ENCODE measurements at places on chromosomes 2 and 18. TPM values are rescaled to one million over a fixed set of nuclear protein-coding genes. Genes with fewer than 3 reads are reported as not detected.
A peak's percentile ranks its signal among the peaks of the same experiment; 100 is the strongest.

The ANKRD53 gene
- 1.0 TPM for total RNA-seq

The SERPINB13 gene
- not detected for total RNA-seq

The REG1B gene
- total RNA-seq, result not detected

The EPAS1 gene
- 2.0 TPM for total RNA-seq

The LYPD6B gene
- 12.8 TPM for total RNA-seq

The MEIS1 gene
- total RNA-seq, result 4.0 TPM

- peak; percentile 41 for DNase-seq
Observed at GRCh38 chr2:119119076-119119785, 39.3 kb downstream of the C1QL2 start.

DNA sequence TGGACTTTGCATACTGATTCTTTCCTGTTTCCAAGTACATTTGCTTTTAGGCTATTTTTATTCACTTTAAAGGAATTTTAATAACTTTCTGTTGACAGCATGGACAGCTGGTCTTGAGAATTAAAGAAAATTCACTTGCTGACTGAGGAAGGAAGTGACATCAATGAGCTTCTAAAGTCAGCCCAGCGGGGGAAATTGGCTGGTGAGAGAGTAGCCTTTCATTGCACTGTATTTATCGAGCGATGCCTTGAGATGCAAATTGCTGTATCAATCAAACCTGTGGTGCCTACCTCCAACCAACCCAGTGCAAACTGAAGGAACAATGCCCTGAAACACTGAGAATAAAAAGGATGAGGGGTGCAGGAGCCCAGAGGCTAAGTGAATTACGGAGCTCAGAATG, 91.4 kb upstream of the AQP4 start:
- peak; percentile 82 for DNase-seq

- no peak for DNase-seq
Observed at GRCh38 chr2:238104691-238105371, 4.7 kb downstream of the ESPNL start.

- no peak for DNase-seq
Observed at GRCh38 chr18:7812431-7813063, 245.4 kb downstream of the PTPRM start.

- no peak for DNase-seq
Observed at GRCh38 chr2:234061624-234062257, 11.2 kb downstream of the SPP2 start.

- no peak for DNase-seq
Observed at GRCh38 chr18:41999751-42000150, 44.7 kb downstream of the PIK3C3 start.

- DNase-seq, result no peak
Observed at GRCh38 chr2:74767618-74768017, 66.3 kb upstream of the HK2 start.

DNA sequence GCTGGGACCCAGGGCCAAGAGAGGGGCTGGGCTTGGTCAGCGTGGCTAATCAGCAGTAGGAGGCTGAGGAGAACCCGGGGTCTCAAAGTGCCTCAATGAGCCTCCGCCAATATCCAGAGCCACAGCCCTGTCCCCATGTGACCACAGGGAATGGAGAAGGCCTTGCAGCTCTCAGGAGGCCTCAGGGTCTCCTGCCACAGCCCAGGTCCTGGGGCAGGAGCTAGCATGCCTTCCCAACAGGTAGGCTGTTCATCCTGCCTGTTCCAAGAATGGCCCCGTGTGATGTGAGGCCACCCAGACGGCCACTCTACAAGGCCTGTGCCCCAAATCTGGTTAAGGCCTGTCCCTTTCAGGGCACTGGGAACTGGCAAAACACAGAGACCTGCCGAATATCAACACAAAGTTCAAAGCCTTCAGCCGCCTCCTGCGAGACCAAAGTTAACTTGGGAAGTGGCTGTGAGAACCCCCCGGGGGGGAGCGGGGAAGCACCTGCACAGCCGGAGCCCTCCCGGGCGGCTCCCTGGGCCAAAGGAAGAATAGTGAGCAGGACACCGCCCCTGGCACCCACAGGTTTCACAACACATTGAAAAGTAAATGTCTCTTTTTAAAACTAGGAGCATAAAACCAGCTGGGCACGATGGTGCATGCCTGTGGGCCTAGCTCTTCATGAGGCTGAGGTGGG, 4.5 kb upstream of the LIMS2 start:
- DNase-seq, result peak; percentile 48

- DNase-seq, result no peak
Observed at GRCh38 chr18:10285283-10285640, 169.2 kb upstream of the APCDD1 start.

DNA sequence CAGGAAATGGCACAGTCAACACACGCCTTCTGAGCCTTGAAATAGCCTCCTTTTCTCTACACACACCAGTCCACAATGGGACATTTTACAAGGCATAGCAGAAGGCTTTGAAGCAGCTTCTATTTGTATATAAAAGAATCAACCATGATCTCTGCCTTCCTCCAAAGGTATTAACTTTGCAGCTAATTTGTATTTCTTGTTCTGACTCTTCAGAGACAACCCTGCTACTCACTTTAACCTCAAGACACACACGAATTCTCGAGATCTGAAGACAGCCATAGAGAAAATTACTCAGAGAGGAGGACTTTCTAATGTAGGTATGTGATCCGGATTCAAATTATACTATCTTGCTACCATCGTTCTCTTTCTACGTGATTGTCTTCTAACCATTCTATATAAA, 104.6 kb downstream of the VIT start:
- no peak for DNase-seq

DNA sequence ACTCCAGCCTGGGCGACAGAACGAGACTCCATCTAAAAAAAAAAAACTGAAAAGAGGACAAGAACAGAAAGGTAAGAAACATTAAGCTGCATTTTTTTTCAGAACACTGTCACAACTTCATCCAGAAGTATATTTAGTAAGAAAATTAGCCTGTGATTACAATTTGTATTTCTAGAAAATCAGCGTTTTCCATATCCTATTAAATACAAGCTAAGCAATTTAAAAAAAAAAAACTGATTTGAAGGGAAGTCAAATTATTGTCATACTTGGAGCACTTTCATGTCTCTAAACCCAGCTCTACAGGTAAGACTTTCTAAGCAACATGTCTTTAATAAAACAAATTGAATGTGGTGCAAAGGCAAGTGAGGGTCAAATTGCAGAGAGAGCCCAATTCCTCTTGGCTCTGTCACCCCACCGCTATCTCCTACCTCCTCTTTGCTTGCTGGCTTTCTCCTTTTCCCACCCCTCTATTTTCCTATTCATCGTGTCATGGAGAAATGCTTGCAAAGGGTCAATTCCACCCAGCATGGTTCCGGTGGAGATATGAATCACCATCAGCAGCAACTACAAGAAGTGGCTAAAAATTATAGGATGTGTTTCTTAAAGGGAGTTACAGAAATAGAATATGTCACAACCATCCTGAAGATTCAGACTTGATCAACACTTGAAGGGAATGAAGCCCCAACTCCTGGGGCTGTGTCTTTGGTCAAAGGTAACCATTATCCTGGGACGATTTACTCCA, 68.4 kb upstream of the BCL11A start:
- no peak for DNase-seq

DNA sequence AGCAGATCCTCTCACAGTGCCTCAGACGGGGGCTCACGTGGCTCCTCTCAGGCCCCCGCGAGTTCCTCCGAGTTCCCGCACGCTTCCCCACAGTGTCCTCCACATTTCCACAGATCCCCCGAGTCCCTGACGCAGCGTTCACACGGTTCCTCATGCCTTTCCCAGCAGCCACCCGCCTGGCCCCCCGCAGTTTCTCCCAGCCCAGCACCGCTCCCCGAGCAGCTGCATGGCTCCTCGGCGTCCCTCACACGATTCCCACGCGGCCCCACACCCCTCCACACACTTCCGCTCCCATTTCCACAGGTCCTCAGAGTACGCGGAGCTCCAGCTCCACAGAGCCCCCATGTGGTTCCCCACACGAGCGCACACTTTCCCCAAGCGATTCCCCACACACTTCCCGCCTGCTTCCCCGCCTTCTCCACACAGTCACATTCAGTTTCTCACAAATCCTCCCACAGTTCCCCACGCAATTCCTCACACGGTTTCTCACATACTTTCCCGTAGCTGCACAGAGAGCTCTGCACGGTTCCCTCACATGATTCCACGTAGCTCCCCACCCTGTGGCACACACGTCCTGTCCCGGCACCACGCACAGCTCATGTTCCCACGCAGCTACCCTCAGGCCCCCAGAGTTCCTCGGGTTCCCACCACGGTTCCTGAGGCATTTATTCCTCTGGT, 39.9 kb downstream of the KIF1A start:
- no peak for DNase-seq

DNA sequence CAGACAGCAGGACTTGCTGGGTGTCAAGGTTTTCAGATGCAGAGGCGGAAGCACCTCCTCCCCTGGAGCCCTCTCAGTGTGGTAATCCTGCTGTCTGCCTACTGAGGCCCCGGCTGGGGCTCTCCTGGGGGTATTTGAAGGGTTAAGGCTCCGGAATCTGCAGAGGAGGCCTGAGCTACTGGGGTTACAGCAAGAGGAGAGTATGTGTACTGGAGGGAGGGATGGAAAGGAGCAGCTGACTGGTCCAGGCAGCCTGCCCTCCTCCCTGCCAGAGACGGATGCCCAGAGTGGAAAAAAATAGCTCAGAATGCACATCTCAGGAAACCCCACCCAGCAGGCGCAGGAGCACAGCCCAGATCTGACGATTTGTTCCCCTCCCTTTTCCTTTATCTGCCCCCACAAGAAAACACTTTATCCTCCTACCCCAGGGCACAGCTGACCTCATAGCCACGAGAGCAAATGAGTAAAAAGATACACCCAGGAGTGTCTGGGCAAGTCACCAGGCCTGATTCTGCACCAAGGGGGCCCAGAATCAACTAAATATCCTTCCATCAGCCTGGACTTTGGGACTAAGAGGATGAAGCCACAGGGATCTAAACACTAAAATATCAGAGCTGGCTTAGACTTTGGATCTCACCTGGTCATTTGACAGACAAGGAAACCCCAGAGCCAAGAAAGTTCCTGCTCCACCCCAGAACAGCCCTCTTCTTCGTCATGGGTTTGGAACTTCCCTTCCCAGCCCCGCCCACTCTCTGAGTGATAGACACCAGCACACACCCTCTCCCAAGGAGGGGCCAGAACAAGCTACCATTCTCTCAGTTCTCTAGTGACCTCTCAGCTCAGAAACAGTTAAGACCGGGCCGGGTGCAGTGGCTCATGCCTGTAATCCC, 5.5 kb downstream of the TMBIM1 start:
- peak; percentile 94 for DNase-seq

- DNase-seq, result no peak
Observed at GRCh38 chr2:66435549-66435875, 587 bp downstream of the MEIS1 start.

DNA sequence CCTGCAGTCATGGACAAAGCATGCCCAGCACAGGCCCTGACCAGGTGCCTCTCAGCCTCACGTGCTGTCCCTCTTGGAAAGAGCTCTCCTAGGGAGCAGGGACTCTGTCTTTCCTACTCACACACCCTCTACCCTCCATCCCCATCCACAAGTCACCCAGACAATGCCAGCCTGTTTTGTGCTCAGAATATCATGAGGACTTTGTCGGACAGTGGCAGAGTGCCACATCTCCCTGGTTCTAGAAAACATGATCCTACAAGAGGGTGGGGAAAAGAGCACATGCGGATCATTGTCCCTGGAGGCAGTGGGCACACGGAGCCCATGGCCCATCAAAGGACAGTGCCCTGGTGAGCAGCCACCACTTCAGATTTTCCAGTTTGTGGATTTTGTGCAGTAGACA, 3.7 kb upstream of the MAL start:
- no peak for DNase-seq

DNA sequence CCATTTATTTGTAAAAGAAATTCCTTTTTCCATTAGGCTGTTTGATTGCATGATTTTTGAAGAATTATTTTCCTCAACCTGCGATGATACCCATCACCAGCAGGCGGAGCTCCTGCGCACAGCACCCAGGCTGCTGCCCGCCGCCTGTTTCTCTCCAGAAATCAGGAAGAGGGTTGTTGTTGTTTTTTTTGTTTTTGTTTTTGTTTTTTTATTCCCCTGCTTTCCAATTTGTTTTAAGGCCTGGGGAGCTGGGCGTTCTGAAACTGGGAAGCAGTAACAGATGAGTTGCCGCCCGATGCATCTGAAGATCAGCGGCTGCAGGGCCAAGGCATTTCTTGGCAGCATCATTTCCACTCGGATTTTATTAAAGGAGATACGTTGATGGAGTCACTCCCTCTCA, 132.1 kb downstream of the MBP start:
- peak; percentile 77 for DNase-seq

DNA sequence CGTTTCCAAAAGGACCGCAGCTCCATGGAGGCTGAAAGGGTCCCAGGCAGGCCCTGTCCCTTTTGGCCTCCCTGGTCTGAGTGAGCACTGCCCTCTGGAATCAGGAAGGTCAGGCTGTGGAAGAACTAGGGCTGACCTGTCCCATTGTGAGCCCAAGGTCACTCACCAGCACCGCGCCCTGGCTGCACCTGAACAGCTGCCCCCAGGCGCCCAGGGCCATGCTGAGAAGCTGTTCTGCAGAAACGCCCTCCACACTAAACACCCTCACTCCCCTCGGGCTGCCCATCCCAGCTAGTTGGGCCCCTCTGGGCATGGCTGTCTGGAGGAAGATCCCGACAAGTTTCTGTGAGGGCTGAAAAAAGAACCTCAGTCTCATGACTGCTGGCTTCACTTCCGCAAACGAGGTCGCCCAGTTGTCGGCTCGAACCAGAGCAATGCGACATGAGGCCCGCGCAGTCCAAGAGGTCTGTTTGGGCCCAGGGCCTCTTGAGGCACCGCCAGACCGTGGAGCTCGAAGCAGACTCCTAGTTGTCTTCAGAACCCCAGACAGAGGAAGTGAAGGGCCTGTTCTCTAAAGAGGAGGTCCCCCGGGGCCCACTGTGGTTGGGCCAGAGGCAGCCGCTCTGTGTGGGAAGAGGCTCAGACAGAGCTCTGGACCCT, 64.4 kb downstream of the INPP5D start:
- DNase-seq, result no peak

- peak; percentile 75 for DNase-seq
Observed at GRCh38 chr2:3738454-3738853, 35.1 kb downstream of the DCDC2C start.

GRCh38 chr2:59968441-59968840, 585.0 kb downstream of the BCL11A start:
- DNase-seq, result no peak

DNA sequence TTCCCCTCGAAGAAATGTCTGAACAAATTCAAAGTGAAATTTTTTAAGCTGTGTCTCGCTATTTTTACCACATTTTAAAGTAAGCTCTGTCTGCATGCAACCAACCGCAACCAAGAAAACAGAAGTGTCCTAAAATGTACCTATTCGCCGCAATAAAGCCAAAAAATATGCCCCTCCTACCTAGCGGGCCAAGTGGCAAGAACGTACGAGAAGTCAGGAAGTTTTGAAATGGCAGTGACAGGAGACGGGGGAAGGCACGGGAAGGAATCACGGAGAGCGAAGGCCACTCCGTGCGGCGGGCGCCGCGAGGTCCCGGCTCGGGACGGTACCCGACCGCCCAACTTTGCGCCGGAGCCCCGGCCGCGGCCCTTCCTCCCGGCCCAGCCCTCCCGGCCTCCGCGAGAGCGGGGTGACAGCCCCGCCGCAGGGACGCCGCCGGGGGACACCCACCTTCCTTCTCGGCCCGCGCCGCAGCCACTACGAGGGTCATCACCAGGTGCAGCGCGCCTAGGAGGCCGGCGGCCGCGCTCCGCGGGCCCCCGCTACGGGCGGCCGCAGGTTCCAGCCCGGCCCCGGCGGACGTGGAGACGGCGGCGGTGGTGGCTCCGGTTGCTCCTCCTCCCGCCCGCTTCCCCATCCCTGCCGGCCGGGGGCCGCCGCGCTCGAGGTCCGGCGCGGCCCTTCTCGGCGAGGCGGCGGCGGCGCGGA, 568 bp downstream of the TMEM131 start:
- no peak for DNase-seq

- DNase-seq, result peak; percentile 42
Observed at GRCh38 chr2:10193851-10194820, 71.6 kb downstream of the RRM2 start.
